ENCODE measurements at places on chromosomes 16 and 17. TPM values are rescaled to one million over a fixed set of nuclear protein-coding genes. Genes with fewer than 3 reads are reported as not detected.
A peak's percentile ranks its signal among the peaks of the same experiment; 100 is the strongest.

DNA sequence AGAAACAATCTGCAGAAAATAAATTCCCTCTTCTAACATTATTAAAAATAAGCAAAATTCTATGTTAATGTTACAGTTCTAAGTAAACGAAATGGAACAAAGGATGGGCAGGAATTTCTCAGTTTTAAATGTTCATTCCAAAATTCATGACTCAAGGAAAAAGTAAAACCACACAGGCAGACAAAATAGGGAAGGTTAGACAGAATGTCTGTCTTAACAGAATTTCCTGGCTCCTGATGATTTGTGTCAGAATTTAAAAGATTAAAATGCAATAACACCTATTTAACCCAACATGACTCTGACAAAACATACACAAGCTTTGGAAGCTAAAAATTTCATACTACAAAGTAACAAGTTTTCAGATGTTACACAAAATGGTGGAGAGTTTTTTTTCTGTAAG is 42.8 kb downstream of the SPOP start:
- no peak for DNase-seq

- peak; percentile 73 for DNase-seq
Measured at GRCh38 chr16:10942352-10943063, at the start of gene DEXI. Gene DEXI, minus strand, starts transcription at chr16:10942468. Its CDS starts 463 bp downstream, at chr16:10942005.

DNA sequence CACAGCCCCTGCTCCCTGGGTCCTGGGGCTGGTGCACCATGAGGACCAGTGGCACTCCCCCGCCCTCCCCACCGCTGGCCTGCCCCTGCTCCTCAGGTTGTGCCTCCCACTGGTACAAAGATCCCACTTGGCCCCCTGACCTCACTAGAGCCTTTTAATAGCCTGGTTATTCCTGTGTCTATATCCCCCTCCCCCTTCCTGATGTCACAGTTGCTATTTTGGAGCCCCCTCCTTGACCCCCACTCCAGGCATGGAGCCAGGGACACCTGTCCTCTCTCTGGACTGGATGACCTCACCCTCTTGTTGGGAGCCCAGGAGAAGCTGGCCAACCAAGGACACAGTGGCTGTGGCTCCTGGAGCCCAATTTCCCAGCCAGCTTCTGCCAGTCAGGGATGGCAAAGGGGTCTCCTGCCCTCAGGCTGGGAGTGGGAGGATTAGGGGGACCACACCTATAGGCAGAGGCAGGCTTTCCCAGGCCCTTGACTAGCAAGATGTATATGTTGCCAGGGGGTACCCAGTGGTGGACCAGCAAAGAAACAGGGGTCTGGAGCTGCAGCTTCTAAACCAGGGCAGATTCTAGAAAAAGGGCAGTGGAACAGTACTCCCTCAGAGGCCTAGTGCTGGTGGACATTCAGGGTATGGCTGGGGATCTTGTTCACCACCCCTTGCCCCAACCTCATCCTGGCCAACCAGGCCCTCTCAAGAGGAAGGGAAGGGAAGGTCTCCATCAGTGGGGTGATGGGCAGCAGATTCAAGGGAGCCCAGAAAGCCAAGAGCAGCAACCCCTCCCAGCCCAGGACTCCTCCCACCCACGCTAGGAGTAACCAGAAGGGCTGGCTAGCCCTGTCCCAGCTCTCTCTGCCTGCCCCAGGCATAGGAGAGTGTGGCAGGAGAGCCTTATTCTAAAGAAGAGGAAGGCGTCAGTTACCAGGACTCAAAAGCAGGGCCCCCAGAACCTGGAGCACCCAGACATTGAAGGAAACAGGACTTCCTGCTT is 10.9 kb downstream of the HDAC5 start:
- no peak for DNase-seq

GRCh38 chr17:65595071-65595656 is 33.7 kb upstream of the AXIN2 start:
- no peak for DNase-seq

- DNase-seq = no peak
Measured at GRCh38 chr16:75011634-75012307, 12.9 kb downstream of the ZNRF1 start.

Gene PPP1R27
- 90.6 TPM for polyA plus RNA-seq

Gene SLC13A2
- polyA plus RNA-seq = not detected
